ENCODE measurements at places on chromosomes 3 and 15. TPM values are rescaled to one million over a fixed set of nuclear protein-coding genes. Genes with fewer than 3 reads are reported as not detected.

- H3K36me3 ChIP-seq: no peaks in the 10 kb centered on the region
- no peak for DNase-seq
- no peak overlapping the region for H3K4me3 ChIP-seq
- no peak overlapping the region for H3K27ac ChIP-seq
- H3K27me3 ChIP-seq: no peaks in the 10 kb centered on the region
Observed at GRCh38 chr15:25783607-25784540, 79.3 kb downstream of the ATP10A start.

GRCh38 chr3:173045770-173046382 is 95.2 kb downstream of the SPATA16 start:
- no peak overlapping the region for H3K4me3 ChIP-seq
- no peaks in the 10 kb centered on the region for H3K27me3 ChIP-seq
- H3K36me3 ChIP-seq: no peaks in the 10 kb centered on the region
- H3K4me1 ChIP-seq: no peaks in the 10 kb centered on the region

- no peaks in the 10 kb centered on the region for H3K36me3 ChIP-seq
- H3K4me3 ChIP-seq: no peak overlapping the region
- H3K27me3 ChIP-seq: no peaks in the 10 kb centered on the region
- no peak for DNase-seq
- H3K27ac ChIP-seq: no peak overlapping the region
Observed at GRCh38 chr3:123379041-123379830, 69.7 kb downstream of the ADCY5 start.

PCYT1A gene
- 57.6 TPM for total RNA-seq

KLHL6 gene
- total RNA-seq: 9.8 TPM

MYO5C gene
- total RNA-seq: 41.6 TPM

PSTPIP1 gene
- 22.1 TPM for total RNA-seq

- no peaks in the 10 kb centered on the region for H3K4me1 ChIP-seq
- no peak overlapping the region for H3K27ac ChIP-seq
- H3K36me3 ChIP-seq: peaks cover 9% of the 10 kb centered on the region
Observed at GRCh38 chr3:69948246-69948862, 51.2 kb upstream of the SAMMSON start.

- H3K27ac ChIP-seq: no peak overlapping the region
- no peaks in the 10 kb centered on the region for H3K36me3 ChIP-seq
- no peak overlapping the region for H3K4me3 ChIP-seq
- H3K27me3 ChIP-seq: no peaks in the 10 kb centered on the region
Observed at GRCh38 chr3:150015901-150016300, 45.2 kb upstream of the PFN2 start.

DNA sequence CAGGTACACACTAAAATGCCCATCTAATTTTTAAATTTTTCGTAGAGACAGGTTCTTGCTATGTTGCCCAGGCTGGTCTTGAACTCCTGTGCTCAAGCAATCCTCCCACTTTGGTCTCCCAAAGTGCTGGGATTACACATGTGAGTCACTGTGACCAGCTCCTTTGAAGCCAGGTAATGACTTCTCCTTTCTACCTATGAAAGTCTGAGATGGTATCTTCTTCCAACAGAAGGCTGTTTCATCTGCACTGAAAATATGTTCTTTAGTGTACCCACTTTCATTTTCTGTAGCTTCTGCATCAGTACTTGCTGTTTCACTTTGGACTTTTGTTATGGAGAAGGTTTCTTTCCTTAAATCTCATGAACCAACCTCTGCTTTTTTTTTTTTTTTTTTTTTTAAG is 8.8 kb downstream of the OIP5 start:
- H3K27me3 ChIP-seq: no peaks in the 10 kb centered on the region
- no peak overlapping the region for H3K4me3 ChIP-seq
- no peak overlapping the region for H3K27ac ChIP-seq
- H3K4me1 ChIP-seq: no peaks in the 10 kb centered on the region
- no peaks in the 10 kb centered on the region for H3K36me3 ChIP-seq

LTK gene
- 0.91 TPM for total RNA-seq

- H3K4me1 ChIP-seq: no peaks in the 10 kb centered on the region
- H3K36me3 ChIP-seq: no peaks in the 10 kb centered on the region
- DNase-seq: no peak
- no peak overlapping the region for H3K27ac ChIP-seq
- no peak overlapping the region for H3K4me3 ChIP-seq
Observed at GRCh38 chr3:177419904-177420601, 222.8 kb upstream of the TBL1XR1 start.

RBP2 gene
- not detected for total RNA-seq

SKOR1 gene
- total RNA-seq: 0.57 TPM

DNA sequence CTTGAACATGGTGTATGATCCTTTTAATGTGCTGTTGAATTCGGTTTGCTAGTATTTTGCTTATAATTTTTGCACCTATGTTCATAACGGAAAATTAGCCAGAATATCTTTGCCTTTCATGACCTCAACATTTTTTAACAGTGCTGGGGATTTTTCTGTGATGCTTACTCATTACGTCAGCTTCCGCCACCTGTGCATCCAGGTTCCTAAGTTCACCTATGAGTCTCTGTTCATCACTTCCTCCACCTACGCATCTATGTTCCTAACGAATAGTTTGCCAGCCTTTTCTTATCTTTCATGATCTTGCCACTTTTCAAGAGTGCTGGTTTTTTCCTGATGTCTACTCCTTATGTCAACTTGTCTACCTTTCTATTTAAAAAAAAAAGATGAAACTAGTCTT is 16.5 kb downstream of the AADACL2 start:
- no peak overlapping the region for H3K4me3 ChIP-seq
- no peak for DNase-seq
- no peaks in the 10 kb centered on the region for H3K27me3 ChIP-seq
- H3K36me3 ChIP-seq: no peaks in the 10 kb centered on the region
- H3K4me1 ChIP-seq: no peaks in the 10 kb centered on the region
- no peak overlapping the region for H3K27ac ChIP-seq

GRCh38 chr3:72203105-72203504 is 418.2 kb upstream of the PROK2 start:
- no peak overlapping the region for H3K4me3 ChIP-seq
- H3K4me1 ChIP-seq: no peaks in the 10 kb centered on the region
- H3K36me3 ChIP-seq: no peaks in the 10 kb centered on the region
- H3K27ac ChIP-seq: no peak overlapping the region
- no peaks in the 10 kb centered on the region for H3K27me3 ChIP-seq

DNA sequence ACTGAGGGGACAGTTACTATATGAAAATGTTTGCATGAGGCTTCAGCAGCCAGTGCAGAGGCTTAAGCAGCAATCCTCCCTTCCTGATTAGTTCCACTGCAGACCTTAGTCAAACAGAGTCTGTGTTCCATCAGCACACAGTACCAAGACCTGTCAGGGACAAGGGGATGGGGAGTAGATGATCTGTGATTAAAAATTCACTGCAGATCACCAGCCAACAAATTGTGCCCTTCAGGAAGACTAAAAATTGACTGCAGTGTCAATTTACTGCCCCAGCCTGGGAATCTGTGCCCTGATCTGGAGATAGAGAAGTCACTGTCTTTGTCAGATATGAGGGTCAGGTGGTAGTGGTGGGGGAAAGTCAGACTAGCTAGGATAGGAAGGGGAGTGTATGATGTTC is 13.8 kb upstream of the NMNAT3 start:
- DNase-seq: no peak
- no peak overlapping the region for H3K4me3 ChIP-seq
- no peaks in the 10 kb centered on the region for H3K36me3 ChIP-seq
- no peaks in the 10 kb centered on the region for H3K27me3 ChIP-seq
- no peak overlapping the region for H3K27ac ChIP-seq

- no peak for DNase-seq
- no peaks in the 10 kb centered on the region for H3K4me1 ChIP-seq
- no peaks in the 10 kb centered on the region for H3K27me3 ChIP-seq
Observed at GRCh38 chr3:32568953-32569352, 1.7 kb downstream of the DYNC1LI1 start.

CCR8 gene
- 0.19 TPM for total RNA-seq

MUSTN1 gene
- total RNA-seq: 18.6 TPM

- no peak overlapping the region for H3K27ac ChIP-seq
- no peaks in the 10 kb centered on the region for H3K4me1 ChIP-seq
- DNase-seq: no peak
- no peak overlapping the region for H3K4me3 ChIP-seq
- no peaks in the 10 kb centered on the region for H3K27me3 ChIP-seq
Observed at GRCh38 chr15:87843312-87843711, 413.2 kb downstream of the NTRK3 start.

- no peaks in the 10 kb centered on the region for H3K36me3 ChIP-seq
- no peak overlapping the region for H3K4me3 ChIP-seq
- no peak overlapping the region for H3K27ac ChIP-seq
- H3K4me1 ChIP-seq: no peaks in the 10 kb centered on the region
- DNase-seq: no peak
Observed at GRCh38 chr15:49096090-49096750, 50.0 kb upstream of the SECISBP2L start.

DNA sequence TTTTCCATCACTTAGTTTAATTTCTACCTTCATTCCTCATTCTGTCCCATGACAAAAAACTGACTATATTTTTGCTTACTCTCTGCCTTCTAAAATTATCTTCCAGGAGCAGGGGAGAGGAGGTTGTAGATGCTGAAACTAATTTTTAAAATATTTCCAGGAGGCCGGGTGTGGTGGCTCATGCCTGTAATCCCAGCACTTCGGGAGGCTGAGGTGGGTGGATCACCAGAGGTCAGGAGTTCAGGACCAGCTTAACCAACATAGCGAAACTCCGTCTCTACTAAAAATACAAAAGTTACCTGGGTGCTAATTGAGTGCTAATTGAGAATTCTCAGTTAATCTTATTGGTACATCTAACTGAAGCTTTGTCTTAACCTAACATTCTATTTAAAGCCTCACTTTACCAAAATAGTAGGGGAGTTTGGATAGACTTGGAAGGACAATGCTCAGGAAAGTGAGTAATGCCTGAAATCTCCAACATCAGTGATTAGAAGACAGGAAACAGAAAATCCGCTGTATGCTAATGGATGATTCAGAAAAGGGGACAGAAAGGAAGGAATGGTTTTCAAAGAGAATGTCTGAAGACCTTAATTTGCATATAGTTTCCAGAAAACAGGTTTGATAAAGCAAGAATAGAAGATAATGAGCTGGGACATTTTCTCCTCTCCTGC is 336.1 kb downstream of the GBE1 start:
- no peaks in the 10 kb centered on the region for H3K36me3 ChIP-seq
- no peak for DNase-seq
- H3K4me3 ChIP-seq: no peak overlapping the region
- H3K27ac ChIP-seq: no peak overlapping the region
- H3K27me3 ChIP-seq: no peaks in the 10 kb centered on the region
- H3K4me1 ChIP-seq: no peaks in the 10 kb centered on the region

GOLGA6B gene
- not detected for total RNA-seq

GRCh38 chr3:145483992-145484391 is 677.0 kb downstream of the PLOD2 start:
- no peak for DNase-seq
- no peak overlapping the region for H3K4me3 ChIP-seq
- no peaks in the 10 kb centered on the region for H3K36me3 ChIP-seq
- H3K27me3 ChIP-seq: no peaks in the 10 kb centered on the region
- no peaks in the 10 kb centered on the region for H3K4me1 ChIP-seq

- no peak overlapping the region for H3K27ac ChIP-seq
- no peaks in the 10 kb centered on the region for H3K27me3 ChIP-seq
Observed at GRCh38 chr3:12328837-12329462, 40.1 kb downstream of the PPARG start.
